RWPE1 (cell line): ENCODE measurements at places on chromosomes 12 and 14.

DNA sequence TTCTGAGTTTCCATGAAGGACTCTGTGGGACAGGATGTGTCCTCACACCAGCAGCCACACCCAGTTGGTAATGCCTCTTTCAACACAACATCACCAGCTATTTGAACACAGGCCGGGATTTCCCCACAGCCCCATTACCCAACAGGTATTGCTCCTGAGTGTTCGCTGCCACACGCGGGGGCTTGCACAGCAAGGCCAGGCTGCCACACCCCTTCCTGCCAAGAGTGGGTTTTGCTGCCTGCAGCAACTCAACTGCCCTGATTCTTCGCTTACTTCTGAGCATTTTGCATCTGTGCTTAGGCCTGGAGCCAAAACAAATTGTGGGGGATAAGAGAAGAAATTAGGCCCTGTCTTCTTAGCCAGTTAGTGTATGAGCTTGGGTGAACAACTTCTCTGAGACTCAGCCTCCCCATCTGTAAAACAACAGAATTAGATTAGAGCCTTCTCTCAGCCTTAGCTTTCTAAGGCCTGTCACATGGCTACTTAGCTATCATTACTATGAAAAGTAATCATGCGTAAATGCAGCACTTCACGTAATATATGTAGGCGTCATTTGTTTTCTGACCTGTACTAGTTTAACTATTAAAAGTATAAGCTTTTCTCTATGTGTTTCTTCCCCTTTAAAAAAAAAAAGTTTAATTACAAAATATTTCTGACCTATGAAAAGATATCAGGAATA is 20.0 kb downstream of the CKAP4 start:
- peak; percentile 73 for DNase-seq

- no peak for DNase-seq
Measured at GRCh38 chr14:24437020-24437735, 5.4 kb downstream of the SDR39U1 start.

- DNase-seq: no peak
Measured at GRCh38 chr12:97177481-97177880, 270.4 kb downstream of the NEDD1 start.

GRCh38 chr12:97323154-97323553 is 139.4 kb upstream of the RMST start:
- DNase-seq: no peak

DNA sequence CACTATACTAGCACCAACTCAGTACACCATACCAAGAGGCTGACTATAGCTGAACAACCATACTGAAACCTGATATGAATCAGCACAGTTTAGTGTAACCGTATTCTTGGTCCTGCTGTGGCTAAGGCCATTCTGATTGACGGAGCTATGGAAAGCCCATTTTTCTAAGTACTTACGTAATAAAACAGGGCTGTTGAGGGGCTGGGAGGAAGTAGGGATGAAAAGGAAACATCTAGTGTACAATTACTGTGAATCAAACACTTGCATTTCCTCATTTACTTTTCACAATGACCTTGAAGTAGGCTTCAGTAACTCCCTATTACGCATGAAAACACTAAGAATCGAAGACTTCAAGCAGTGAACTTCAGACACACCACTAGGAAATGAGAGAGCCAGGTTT is 198.2 kb downstream of the BTG1 start:
- DNase-seq: no peak

- no peak for DNase-seq
Measured at GRCh38 chr14:50109342-50109741, 7.0 kb downstream of the VCPKMT start.

GRCh38 chr14:74459976-74460375 is 33.1 kb downstream of the NPC2 start:
- DNase-seq: no peak

DNA sequence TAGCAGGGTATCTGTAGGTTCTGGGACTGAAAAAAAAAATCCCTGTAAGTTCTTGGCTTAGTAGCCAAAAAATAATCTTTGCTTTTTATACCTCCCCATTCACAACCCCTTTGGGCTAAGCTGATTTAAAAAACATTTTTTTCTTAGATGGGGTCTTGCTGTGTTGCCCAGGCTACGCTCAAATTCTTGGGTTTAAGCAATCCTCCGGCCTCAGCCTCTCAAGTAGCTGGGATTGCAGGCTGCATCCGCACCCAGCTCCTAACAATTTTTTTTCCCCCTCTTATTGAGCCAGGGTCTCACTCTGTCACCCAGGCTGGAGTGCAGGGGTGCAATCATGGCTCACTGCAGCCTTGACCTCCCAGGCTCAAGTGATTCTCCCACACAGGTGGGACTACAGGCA is 9.1 kb upstream of the ISM2 start:
- DNase-seq: no peak

GRCh38 chr14:33568935-33569579 is 381.8 kb downstream of the EGLN3 start:
- DNase-seq: peak; percentile 35

- no peak for DNase-seq
Measured at GRCh38 chr14:51862176-51862796, 1.9 kb downstream of the GNG2 start.

DNA sequence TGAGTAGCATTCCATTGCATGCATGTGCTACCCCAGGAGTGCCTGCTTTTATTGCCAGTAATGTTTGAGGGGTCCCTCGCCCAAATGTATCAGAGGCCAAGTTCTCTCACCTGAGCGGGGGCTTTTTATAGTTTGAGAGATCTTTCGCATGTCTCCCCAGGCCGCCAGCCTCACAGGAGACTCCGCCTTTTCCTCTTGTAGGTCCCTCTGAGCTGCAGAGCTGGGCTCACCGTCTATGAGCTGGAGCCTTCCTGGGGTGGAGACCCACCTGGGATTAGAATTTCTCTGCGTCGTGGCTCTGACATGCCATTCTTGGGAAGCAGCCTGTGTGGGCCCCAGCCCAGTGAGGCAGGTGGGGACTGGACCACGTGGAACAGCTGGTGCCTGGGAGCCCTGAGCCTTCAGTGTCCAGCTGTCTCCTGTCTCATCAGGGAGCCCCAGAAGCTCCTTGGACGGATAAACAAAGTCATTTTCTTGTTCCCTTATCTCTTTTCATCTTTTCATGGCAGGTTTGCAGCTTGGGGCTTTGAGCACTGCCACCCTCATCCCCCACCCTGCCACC is 261.7 kb upstream of the CRY1 start:
- DNase-seq: no peak

- no peak for DNase-seq
Measured at GRCh38 chr14:78612666-78613065, 442.5 kb downstream of the NRXN3 start.

- no peak for DNase-seq
Measured at GRCh38 chr12:71503579-71504391, 64.2 kb downstream of the LGR5 start.

DNA sequence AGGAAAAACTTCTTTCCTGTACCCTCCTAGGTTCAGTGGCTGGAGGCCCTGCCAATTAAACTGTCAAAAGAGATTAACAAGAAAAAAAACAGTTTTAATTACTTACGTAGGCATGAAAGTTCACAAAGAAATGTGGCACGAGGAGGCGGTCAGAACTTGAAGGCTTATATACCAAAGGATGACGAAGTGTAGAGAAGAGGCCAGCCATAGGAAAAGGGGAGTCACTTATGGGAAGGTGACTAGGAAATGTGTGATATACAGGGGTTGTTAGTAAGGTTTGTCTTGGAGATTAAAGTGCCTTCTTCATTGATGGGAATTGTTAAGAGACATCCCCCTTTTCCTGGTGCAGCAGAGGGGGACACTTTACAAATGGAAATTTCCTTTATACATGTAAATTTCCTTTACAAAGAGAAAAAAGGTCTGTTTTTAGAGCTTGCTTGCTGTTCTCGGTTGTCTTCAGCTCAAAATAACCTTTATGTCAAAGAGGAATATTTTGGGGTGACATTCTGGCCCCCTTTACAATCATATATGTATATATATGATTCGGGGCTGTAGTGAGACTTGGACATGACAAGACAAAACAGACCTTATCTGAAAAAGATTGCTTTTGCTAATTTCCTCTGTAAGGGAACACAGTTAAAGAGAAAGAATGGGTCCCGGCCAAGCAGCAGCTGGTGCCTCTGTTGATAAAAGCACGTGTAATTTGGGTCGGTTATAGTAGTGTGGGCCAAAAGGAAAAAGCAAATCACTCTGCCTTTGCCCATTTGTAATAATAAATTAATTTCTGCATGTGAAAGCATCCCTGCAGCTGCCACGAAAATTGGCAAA is 38.6 kb downstream of the SYNE2 start:
- DNase-seq: no peak

DNA sequence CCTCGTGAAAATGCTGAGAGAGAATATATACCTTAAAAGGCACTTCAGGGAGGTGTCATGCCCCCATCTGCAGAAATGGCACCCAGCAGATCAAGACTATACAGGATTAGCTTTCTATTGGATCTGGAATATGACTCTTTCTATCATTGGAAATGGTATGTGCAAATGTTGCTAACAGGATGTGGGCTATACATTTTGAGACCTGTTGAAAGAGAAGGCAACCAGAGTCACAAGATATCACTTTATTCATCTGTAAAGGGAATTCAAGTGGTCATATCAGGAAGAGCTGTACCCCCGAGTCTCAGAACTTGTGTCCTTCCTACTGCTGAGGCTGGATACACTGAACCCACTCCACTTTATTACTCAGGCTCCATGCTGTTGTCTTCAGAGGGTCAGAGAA is 46.1 kb upstream of the FRMD6 start:
- DNase-seq: no peak

DNA sequence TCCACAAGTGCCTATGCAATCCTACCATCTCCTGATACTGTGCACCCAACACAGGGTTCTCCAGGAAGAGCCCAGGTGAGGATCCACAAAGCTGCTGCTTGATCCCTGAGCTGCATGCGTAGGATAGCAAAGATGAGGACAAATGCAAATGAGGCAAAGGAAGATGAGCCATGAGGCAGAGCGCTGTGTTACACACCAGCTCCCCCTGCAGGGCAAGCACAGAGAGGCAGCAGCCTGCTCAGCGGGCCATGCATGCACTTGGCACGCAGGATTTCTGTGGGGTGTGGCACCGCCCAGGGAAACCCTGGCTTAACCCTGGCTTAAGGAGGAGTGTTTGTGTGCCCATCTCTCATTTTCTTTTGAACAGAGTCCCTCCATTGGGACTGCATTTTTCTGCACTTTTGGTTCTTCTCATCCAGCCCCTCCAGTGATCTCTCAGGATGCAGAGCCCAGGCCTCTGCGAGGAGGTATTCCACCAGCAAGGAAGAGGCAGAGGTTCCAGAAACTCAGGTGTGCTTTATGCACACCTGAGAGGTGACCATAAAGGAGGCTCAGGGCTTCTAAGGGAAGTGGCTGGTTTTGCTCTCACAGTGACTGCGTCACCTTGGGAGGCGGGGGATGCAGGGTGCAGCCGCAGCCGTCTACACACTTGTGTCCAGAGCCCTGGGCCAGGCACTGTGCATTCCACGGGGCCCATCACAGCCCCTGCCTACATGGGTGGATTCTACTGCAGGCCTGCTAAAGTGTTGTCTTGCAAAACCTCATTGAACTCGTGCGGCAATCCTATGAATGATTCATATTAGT is 973.3 kb upstream of the TMEM132C start:
- peak; percentile 60 for DNase-seq

DNA sequence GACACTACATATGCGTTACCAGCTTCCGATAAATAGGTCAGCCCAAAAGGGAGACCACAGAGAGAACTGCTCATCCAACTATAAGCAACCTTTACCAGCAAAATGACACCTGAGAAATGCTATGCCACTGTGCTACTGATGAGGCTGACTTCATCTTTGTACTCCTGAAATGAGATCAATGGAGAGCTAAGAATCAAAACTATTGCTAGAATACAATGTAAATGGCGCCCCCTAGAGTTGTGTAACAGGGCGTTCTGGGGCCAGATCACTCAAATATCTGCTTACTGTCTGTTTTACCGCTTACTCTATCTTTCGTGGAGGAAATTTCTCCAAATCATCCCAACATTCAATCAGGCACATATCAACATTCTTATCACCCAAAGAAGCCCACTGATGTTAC is 4.6 kb downstream of the ZNF384 start:
- DNase-seq: no peak

GRCh38 chr12:62135553-62136200 is 124.5 kb upstream of the USP15 start:
- DNase-seq: no peak

- no peak for DNase-seq
Measured at GRCh38 chr12:41089438-41089837, 98.7 kb upstream of the PDZRN4 start.

DNA sequence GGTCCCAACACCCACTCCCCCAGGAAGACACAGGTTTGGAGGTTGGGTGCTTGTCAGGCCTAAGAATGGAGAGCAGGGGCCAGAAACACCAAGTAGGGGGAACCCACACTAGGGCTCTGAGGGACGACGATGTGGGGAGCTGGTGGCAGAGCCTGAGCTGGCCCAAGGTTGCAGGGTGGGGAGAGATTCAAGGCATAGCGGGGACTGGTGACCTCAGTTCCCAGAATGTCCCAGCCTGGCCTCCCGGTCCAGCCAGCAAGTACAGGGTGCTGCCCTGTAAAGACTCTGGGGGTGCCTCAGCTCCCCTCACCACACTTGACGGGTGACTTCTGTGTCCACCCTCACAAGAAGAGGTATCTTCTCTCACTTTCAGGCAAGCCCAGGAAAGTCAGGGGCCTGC is 86.7 kb downstream of the ALG10 start:
- no peak for DNase-seq

DNA sequence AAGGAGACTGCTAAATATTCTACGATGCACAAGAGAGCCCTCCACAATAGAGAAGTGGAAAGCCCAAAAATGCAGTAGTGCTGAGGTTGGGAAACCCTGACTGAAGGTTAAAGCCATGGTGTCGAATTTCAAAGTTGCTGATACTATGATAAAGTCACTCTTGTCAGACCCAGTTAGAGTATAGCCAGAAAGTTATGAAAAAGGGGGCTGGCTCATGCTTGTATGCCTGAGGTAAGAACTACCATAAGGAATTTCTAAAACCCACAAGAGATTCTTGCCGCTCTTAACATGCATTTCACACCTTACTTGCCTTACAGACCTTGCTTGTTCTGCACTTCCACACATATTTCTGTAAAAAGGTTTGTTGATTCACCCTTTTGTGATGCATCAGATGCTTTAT is 184.6 kb downstream of the SLC6A15 start:
- peak; percentile 15 for DNase-seq

DNA sequence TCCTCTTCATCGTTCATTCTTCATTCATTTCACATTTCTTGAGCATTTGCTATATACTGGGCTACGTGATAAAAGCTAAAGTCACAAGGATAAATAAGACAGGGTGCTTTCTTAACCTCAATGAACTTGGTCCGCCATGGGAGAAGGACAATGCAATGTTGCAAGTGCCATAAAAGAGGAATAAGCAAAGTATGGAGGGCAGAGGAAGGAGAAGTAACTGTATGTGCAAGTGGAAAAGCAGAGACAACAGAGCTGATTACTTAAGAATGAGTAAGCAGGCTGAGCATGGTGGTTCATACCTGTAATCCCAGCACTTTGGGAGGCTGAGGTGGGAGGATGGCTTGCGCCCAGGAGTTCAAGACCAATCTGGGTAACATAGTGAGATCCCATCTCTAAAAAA is 14.4 kb downstream of the AREL1 start:
- no peak for DNase-seq
